ENCODE measurements at places on chromosomes 16 and 17.

DNA sequence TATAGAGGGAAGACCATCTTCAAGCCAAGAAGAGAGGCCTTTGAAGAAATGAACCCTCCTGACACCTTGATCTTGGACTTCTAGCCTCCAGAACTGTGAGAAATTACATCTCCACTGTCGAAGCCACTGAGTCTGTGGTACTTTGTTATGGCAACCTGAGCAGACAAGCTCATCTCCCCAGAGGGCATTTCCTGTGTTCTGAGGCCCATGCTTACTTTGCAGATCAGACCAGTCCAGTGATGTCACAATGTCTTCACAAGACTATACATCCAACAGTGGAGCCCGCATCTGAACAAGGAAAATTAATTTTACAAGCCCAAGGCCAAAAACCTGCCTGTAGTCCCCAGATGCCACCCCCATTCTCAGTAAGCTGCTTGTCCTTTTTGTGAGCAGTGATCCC lies 14.8 kb upstream of the C17orf113 start:
- DNase-seq = no peak

GRCh38 chr16:4859190-4859899 lies 12.1 kb downstream of the UBN1 start:
- DNase-seq = no peak

DNA sequence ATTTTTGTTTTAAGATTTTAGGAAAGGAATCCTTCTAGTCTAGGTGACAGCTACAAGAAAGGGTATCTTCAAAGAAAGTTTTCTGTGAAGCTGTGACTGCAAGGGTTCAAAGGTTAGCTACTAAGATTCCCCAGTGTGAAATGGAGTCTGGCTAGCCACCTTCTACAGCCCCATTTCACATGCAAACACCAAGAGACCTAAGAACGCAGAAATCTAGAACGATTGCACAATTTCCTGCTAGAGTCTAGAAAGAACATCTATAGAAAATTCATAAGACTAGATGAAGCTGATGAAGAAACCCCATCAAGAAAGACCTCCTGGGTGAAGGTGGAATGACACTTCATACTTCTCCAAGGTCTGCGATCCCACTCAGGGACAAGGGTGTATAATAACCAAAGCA lies 77.1 kb downstream of the STX8 start:
- DNase-seq = no peak

DNA sequence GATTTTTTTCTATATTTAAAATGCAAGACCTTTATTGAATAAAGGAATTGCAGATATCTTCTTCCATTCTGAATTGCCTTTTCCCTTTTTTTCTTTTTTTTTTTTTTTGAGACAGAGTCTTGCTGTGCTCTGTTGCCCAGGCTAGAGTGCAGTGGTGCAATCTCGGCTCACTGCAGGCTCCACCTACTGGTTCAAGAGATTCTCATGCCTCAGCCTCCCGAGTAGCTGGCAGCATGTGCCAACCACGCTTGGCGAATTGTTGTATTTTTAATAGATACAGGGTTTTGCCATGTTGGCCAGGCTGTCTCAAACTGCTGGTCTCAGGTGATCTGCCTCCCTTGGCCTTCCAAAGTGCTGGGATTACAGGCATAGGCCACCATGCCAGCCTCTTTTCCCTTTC lies 151.5 kb downstream of the CEP112 start:
- DNase-seq = peak; percentile 6

GRCh38 chr16:10744370-10745030 lies 858 bp downstream of the NUBP1 start:
- no peak for DNase-seq

DNA sequence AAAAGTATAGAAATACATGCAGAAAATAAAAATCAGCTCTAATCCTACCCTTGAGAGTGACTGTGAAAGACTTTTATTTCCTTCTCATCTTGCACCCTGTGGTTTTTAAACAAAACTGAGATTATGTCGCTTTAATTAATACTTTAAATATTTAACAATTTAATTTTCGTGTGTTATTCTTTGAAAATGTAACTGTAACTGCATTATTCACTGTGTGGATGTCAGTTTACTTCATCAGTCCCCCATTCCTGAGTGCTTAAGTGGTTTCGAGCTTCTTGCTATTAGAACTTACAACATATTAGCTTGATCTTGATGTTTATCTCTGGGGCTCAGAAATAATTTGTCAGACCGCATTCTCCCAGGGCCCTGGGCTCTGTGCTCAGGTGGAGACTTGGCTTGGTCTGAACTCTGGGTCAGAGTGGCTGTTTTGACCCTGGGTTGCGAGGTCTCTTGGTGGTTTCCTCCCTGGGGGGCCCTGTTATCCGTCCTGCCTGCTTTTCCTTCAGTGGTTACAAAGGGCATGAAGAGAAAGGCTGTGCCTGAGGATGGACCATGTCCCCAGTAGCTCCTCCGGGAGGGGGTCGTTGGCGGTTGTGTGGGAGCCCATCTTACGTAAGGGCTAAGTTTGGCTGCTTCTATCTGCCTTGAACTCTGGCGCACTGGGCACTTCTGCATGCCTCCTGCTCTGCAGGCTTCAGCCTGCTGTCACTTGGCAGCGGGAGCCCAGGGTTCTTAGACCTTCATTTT lies 25.7 kb downstream of the AKAP1 start:
- DNase-seq = no peak

- DNase-seq = no peak
Observed at GRCh38 chr16:26658915-26659314, 407.8 kb upstream of the C16orf82 start.

GRCh38 chr16:69166221-69166833 lies 20.6 kb upstream of the SNTB2 start:
- no peak for DNase-seq

DNA sequence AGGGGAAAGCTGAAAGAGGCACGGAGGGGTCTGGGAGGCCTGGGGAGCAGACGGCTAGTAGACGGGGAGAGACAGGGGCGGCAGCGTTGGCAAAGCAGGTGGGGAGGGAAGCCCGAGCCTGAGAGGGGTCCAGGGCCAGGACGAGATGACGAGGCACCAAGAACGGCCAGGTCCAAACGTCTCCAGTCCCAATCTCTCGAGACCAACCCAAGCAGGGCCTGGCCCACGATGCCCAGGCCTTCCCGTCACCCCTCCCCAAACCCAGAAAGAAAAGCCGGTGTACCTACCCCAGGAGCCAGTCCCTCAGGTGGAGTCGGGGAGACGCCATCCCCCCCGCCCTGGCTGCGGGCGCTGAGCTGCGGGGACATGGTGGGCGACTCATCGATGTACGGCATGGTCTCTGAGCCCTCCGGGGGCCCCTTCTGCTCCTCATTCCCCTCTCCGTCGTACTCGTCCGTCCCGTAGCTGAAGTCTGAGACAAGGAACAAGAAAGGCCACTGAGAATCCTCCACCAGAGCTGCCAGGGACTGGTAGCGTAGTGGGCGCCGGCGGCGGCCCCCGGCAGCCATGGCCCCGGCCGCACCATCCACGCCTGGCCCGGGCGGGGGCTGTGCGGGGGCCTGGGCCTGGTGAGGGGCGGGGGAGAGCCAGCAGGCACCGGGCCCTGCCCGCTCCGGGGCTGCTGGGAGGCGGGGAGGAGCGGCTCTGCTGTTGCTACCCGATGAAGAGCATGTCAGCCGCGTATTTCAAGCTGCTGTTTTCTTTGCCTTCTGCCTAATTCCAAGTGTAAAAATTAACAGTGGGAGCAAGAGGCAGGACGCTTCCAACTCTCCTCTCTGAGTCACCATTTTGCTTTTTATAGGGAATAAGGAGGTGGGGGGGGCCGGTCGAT lies 54.6 kb downstream of the ABR start:
- no peak for DNase-seq

- DNase-seq = no peak
Observed at GRCh38 chr16:59324462-59324861, 590.3 kb upstream of the GOT2 start.

GRCh38 chr17:55814377-55814776 lies 63.5 kb downstream of the PCTP start:
- no peak for DNase-seq

- DNase-seq = no peak
Observed at GRCh38 chr17:47615766-47616424, 33.8 kb upstream of the KPNB1 start.

GRCh38 chr17:58244963-58245362 lies 6.6 kb downstream of the LPO start:
- DNase-seq = no peak

DNA sequence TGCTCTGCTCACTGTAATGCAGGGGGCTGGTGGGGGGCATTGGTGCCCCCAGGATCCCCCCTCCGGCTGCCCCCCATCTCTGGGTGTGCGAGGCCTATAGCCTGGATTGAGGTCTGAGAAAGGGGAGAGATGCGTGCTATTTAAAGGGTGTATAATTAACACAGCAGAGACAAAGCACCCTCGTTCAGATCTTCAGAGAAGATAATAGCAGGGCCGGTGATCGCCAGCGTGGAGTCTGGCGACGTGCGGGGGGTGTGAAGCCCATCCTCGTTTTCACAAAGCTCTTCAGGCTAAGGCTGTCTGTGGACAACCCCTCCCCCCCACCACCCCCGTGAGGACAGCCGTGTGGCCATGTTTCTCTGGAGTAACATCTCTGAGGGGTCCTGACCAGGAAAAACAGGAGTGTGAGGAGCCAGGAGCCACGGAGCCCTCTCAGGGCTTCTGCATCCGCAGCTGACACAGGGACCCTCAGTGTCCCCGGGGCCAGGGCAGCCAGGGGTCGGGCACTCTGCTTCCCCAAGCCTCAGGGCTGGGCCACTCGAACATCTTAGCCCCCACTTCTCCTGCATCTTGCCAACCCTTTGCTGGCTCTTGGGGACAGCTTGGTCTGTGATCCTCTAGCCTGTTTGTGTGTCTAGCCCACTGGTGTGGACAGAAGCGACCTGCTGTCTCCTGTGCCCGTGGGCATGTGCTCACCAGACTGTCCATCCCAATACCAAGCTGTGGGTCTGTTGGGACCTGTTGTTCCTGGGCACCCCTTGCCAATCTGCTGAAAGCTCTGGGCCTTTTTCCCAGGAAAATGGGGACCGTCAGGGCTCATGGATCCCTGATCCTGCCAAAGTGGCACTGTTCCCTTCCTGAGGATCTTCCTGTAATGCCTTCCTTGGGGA lies 58.9 kb downstream of the BAIAP2 start:
- DNase-seq = no peak

- DNase-seq = peak; percentile 89
Observed at GRCh38 chr17:82781894-82782274, 30.0 kb downstream of the TBCD start.

- DNase-seq = no peak
Observed at GRCh38 chr17:65072660-65073071, 16.1 kb upstream of the GNA13 start.

GRCh38 chr17:19470530-19471261 lies 59.7 kb downstream of the RNF112 start:
- DNase-seq = peak; percentile 84

- DNase-seq = no peak
Observed at GRCh38 chr16:8614435-8615029, 7.0 kb upstream of the METTL22 start.

GRCh38 chr16:80791411-80791810 lies 13.0 kb downstream of the CDYL2 start:
- DNase-seq = no peak

DNA sequence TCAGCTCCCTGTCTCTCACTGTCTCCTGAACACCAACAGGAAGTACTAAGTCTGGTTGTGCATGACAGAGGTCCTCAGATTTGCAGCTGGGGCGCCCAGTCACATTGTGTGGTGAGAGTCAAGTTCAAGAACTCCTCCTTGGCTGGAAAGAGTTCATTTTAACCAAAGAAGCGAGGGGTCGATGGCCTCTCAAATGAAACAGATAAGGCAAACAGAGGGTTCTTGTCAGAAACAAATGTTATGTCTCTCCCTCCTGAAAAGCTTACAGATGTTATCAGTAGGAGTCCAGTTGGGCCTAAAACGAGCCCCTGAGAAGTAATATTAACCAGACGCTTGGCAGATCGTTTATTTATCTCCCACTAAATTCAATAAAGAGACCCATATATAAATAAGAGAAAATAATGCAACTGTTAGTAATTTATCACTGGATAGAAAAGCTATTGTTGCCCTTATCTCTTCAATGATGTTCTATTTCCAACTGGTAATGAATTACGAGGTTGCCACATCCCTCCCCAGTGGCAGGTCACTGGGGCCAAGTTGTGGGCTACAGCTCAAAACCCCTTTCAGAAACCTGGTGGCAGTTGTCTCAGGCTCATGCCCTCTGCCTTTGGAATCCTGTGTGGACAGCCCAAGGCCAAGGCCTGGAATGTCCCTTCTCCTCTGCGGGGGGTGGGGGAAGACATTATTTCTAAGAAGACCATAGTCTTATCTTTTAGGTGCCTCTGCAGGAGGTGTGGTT lies 307.5 kb upstream of the DYNLRB2 start:
- no peak for DNase-seq

- no peak for DNase-seq
Observed at GRCh38 chr17:40511136-40511535, 9.7 kb upstream of the TNS4 start.

DNA sequence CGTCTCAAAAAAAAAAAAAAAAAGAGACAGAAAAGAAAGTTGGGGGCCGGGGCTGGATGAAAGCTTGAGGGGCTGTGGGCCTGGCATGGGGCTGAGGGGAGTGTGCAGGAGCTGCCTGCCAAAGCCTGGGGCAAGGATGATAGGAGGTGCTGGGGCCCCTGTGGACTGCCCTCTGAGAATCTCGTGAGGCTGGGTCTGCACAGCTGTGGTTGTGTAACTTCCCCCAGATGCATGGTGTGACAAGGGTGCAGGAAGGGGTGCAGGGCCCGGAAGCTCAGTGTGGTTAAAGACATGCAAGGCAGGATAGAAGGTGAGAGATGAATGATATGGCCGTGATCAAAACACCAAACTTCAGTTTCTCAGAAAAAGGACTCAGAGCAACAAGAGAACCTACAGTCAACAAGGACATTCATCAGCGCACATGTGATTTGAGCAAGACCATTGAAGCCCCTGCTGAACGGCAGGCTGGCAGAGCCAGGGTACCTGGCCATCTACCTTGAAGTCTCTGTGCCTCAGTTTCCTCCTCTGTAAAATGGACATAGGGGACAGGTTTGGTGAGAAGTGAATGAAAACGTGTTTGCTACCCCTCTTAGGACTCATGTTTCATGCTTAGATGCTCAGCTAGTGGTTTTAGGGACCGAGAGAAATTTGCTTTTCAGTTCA lies 9.6 kb downstream of the IL32 start:
- no peak for DNase-seq

GRCh38 chr17:82396601-82397435 lies 21.3 kb upstream of the HEXD start:
- no peak for DNase-seq

DNA sequence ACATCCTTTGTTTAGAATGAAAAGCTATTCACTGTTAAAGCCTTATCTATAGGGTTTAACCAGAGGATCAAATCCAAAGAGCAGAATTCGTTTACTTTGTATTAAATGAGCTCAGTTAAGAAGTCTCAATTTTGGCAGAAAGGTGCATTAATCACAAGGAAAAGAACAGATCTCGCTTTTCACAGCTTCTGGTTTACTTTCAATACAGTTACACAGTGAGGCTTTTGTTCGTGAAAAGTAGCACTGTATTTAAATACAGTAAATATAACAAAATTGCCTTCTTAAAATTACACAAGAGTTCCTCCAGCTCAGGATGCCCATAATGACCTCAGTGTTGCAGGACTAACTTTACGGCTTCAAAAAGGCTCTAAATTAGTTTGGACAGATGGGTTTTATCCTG lies 669.1 kb upstream of the SALL1 start:
- DNase-seq = no peak
